Thoracic aorta (tissue), 2 donors: ENCODE measurements at places on chromosomes 12 and 14. TPM values are rescaled to one million over a fixed set of nuclear protein-coding genes. Genes with fewer than 3 reads are reported as not detected.

- no peak for DNase-seq
Observed at GRCh38 chr12:53750812-53751335, 905 bp downstream of the CISTR start.

GRCh38 chr12:49652921-49653520, 29.7 kb downstream of the PRPF40B start:
- DNase-seq: no peak

GRCh38 chr14:51657762-51658161, 6.1 kb downstream of the FRMD6 start:
- no peak for DNase-seq

Gene SRRM4
- total RNA-seq: not detected

DNA sequence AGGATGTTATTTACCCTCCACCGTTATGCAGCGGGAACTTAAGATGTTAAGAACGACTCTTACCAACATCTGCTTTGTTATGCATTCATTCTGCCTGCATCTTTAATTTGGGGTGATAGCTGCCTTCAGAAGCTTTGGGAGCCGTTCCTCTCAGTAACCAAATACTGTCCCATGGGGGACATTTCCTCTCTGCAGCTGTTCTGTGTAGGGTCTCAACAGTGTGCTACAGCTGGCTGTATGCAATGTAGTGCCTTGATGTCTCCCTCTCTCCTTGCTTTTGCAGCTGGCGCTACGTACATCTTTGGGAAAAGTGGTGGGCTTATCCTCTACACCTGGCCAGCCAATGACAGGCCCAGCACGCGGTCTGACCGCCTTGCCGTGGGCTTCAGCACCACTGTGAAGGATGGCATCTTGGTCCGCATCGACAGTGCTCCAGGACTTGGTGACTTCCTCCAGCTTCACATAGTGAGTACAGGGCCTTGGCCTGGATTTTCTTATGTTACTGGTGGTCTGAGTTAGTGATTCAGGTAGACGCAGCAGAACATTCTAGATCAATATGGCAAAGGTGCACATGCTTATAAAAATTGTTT, 744.3 kb downstream of the DIO2 start:
- no peak for DNase-seq

Gene CBLN3
- total RNA-seq: 1.3 TPM

- DNase-seq: no peak
Observed at GRCh38 chr12:93883436-93884154, 206.4 kb downstream of the CRADD start.

DNA sequence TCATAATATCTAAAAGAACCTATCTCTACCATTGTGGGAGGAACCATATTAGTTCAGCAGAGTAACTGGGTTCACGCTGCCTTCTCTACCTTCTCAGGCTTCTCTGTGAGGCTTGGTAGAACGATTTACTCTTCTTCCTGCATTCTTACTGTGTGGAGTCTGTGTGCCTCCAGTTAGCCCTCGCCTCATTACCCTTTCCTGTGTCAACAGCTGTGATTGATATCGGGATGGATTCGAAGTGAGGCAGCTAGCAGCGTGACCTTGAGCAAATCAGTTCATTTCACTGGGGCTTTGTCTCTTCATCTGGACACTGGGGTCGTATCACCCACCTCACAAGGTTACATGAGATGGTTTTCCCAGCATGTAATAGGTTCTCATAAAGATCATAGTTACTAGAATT, 4.6 kb upstream of the VRK1 start:
- DNase-seq: no peak

Gene LIN7A
- total RNA-seq: 5.8 TPM

DNA sequence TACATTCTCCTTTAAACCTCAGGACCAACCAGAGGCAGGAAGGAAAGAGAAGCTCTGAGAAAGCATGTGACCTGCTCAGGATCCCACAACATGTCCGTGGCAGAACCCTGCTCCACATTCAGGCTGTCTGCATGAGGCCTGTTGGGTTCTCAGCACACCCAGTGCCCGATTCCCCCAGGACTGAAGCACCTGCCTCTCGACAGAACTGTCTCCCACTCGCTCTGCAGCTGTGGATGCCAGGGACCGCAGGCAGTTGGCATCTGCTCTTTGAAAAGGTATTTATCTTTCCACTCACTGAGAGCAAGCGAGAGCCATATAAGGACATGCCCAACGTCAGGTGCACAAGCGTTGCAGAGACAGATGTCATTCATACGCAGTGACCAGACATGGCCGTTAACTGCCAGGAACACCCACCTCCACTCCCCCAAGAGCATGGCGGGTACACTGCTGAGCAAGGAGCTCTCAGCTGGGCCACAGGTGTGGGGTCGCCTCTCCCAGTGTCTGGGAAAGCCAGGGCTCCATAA, 18.9 kb downstream of the PITPNM2 start:
- no peak for DNase-seq

DNA sequence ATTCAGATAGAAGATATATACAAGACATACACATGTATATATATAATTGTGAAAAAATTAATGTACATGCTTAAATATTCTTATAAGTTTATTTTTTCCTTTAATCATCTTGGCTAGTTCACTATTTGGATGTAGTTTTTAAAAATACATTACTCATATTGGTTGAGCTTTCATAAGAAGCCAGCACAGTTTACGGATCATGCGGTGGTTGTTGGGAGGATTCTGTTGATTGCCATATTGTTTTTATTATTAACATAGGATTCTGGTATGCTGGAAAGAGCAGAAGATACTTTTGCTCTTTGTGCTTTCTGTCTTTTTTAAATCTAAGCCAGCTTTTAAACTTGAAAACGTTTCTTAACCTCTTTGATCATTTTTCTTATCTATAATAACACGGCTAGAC, 163.4 kb downstream of the OTOGL start:
- DNase-seq: no peak

Gene ASPG
- 0.35 TPM for total RNA-seq

DNA sequence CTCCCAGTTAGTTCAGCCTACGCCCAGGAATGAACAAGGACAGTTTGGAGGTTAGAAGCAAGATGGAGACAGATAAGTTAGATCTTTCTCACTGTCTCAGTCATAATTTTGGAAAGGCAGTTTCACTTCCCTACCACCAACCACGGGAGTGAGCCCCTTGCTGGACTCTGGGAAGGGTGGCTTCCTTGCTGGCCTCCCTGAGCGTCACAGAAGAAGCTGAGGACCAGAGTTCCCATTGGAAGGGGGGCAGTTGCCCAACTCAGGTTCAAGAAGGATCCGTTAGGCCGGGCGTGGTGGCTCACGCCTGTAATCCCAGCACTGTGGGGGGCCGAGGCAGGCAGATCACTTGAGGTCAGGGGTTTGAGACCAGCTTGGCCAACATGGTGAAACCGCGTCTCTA, 106.2 kb upstream of the MAX start:
- no peak for DNase-seq

- DNase-seq: no peak
Observed at GRCh38 chr14:96762650-96763049, 34.5 kb upstream of the VRK1 start.

DNA sequence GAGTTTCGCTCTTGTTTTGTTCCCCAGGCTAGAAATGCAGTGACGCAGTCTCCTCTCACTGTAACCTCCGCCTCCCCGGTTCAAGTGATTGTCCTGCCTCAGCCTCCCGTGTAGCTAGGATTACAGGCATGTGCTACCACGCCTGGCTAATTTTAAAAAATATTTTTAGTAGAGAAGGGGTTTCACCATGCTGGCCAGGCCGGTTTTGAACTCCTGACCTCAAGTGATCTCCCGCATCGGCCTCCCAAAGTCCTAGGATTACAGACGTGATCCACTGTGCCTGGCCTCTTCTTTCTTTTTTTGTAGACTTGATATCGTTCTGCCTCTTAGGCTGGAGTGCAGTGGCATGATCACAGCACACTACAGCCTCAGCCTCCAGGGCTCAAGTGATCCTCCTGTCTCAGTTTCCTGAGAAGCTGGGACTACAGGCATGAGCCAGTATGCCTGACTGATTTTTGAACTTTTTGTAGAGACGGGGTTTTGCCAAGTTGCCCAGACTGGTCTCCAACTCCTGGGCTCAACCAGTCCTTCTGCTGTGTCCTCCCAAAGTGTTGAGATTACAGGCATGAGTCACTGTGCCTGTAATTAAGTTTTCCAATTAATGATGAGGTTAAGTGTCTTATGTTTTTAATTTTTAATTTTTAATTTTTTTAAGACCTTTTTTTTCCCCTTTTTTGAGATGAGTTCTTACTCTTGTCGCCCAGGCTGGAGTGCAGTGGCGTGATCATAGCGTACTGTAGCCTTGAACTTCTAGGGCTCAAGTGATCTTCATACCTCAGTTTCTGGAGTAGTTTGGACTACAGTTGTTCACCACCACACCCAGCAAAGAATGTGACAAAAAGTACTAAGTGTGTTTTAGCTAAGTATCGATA, 10.2 kb downstream of the RCOR1 start:
- no peak for DNase-seq

DNA sequence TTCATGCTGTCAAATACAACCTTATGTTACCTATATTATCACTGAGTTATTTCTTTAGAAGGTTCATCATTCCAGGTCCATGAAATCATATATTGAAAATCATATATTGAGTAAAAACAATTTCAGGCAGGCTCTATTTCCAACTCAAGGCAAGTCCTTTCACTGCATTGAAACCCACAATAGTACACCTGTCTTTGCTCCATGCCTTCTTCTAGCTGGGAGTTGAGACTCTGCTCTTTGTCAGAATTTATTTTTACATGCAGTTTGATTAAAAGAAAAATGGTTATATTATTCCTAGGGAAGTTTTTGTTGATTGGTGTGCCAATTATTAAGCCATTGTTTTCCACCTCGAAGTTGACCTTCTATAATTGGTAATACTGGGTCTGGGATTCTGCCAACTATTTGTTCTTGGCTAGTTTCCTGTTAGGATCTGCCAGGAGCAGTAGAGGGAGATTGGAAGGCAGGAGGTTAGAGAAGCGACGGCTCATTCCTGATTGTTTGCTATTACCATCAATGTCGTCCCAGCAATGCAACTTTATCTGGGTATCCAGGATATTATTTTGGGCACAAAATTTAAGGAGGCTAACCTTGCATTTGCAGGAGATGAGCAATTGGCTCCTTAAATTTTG, 79.5 kb upstream of the MIS18BP1 start:
- no peak for DNase-seq

DNA sequence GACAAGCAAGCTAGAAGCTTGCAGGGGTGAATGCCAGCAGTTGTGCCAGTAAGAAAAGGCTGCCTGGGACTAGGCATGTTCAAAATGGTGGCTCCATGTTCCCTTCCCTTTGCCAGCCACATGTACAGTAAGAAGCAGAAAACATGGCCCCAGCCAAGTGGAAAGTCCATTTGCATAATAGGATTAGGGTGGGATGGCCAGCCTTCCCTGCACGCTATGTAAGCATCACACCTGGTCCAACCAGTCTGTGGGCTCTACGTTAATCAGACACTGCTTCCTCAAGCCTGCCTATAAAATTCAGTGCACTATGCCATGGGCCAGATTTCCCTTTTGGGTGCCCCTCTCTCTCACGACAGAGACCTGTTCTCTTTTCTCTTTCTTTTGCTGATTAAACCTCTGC, 288.4 kb downstream of the GXYLT1 start:
- DNase-seq: no peak

GRCh38 chr14:30193101-30193500, 265.5 kb upstream of the PRKD1 start:
- DNase-seq: no peak

DNA sequence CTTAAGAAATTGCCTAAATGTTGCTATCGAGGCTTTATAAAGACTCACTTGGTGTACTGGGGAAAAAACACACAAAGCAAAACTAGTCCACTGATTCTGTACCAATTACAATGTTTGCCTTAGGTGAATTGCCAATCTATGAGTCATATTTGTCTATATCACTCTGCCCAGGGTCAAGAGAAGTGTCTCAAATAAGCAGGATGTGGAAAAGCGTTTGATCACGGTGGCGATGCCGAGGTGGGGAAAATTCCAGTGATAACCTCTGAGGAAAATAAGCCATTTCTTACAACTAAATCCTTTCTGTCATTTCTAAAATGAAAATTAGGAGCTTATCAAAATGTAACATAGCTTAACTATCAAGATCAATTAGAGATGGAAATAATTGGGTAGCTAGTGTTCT, 148.6 kb upstream of the DIO3 start:
- DNase-seq: no peak

Gene TSPAN19
- total RNA-seq: not detected

GRCh38 chr12:69239922-69240630, 707 bp downstream of the CPSF6 start:
- no peak for DNase-seq

Gene LRIG3
- total RNA-seq: 70.0 TPM

DNA sequence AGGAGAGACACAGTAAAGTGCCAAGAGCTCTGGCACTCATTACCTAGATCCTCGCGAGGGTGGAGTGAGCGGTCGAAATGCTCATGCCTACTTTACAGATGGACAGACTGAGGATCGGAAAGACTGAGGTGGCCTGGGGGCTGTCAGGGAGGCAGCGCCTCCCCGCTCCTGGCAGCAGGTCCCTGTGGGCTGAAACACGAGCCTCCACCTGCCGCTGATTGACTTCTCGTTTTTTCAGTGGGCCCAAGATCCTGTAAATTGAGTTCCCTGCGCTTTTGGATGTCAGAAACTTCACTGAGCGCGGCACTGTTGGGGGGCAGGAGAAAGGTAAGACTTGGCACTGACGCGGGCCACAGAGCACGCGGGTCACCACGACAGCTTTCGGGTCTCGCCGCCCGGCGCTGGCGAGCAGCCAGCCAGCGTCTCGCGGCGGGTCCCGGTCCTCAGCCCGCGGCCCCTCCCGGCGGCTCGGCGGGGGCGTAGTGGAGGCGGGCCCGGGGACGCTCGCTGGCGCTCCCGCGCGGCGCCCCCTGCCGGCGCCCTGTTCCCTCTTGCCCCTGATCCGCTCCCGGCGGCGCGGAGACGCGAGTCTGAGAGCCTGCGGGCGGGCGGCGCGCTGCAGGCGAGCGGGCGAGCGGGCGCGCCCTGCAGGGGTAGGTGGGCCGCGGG, 552 bp upstream of the SCN8A start:
- DNase-seq: no peak

- no peak for DNase-seq
Observed at GRCh38 chr12:13205809-13206559, 9.5 kb downstream of the EMP1 start.

DNA sequence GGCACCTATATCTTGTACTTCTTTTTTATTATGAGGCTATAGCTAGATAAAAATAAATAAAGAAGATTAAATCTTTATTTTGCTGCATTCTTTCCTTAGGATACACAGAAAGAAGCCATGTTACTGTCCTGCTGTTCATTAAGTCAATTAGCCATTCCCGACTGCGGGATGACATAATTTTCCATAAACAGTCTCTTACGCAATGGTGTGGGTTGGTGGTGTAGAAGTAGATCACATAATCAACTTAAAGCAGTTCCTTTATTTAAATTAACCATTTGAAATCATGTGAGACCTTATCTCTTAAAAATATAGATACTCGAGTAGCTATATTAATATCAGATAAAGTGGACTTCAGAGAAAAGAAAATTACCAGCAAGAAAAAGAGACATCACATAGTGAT, 40.2 kb downstream of the TAOK3 start:
- no peak for DNase-seq
